ENCODE measurements at places on chromosomes 1 and 21. TPM values are rescaled to one million over a fixed set of nuclear protein-coding genes. Genes with fewer than 3 reads are reported as not detected.
A peak's percentile ranks its signal among the peaks of the same experiment; 100 is the strongest.

The TCHH gene
- not detected for total RNA-seq

DNA sequence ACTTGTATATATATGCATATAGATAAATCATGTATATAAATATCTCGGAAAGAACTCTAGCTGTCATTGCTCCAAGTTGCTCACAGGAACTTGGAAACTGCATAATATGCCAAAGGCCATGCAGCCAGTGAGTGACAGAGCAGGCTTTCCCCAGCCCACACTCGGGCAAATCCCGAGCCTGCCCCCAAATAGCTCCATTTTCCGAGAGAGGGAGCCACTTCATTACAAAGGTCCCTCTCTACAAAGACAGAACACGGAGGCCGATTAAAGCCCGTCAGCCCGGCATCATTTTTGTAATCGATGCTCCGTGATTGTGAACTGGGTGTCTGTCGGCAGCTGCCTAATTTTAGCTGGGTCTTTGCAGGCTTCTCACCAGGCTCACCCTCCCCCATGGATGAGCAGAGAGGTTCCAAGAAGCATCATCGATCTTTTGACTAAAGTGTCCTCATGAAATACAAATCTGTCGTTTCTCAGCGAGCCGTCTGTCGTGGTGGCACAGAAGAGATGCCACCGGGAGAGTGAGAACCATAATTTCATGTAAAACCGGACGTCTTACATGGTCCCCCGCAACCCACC, 663.9 kb downstream of the PTPRU start:
- no peaks in the 10 kb centered on the region for H3K4me1 ChIP-seq
- no peak overlapping the region for H3K27ac ChIP-seq
- no peak for DNase-seq
- H3K4me3 ChIP-seq: no peak overlapping the region
- peaks cover 2% of the 10 kb centered on the region for H3K27me3 ChIP-seq

GRCh38 chr1:24149866-24150233, 6.9 kb upstream of the IL22RA1 start:
- peaks cover 9% of the 10 kb centered on the region for H3K27me3 ChIP-seq
- no peak overlapping the region for H3K27ac ChIP-seq
- no peaks in the 10 kb centered on the region for H3K36me3 ChIP-seq
- peaks cover 10% of the 10 kb centered on the region for H3K4me1 ChIP-seq

DNA sequence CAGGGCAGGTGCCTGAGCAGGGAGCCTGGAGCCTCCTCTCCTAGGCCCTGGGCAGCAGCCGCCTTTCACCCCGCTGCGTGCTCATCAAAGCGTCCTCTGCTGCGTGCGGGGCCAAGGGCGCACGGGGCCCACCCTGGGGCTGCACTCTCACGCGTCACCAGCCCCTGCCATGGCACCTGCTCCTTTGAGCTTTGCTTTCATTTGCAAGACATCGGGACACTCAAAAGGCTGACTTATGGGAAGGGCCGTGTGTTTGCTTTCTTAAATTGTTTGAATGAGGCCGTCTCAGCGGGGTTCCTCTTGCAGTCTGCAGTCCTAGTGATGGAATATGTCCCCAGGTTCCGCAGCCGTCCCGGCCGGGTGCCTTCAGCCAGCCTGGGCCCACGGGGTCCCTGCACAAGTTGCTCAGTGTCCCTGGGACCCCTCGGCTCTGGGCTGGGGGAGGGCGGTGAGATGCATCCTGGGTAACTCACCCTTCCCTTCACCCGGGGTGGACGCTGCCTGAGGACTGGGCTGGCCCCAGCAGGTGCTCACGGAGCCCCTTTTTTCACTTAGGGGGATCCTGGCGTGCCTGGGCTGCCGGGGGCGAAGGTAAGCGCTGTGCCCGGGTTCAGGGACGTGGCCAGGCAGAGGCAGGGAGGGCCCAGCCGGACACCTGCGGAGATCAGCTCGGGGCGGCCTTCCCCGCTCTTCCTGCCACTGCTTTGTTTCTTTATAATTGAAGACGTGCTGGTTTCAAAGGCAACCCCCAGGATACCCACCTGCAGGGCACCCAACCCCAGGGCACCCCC, 53.1 kb downstream of the SLC19A1 start:
- no peaks in the 10 kb centered on the region for H3K27me3 ChIP-seq
- no peak overlapping the region for H3K27ac ChIP-seq
- DNase-seq: no peak

DNA sequence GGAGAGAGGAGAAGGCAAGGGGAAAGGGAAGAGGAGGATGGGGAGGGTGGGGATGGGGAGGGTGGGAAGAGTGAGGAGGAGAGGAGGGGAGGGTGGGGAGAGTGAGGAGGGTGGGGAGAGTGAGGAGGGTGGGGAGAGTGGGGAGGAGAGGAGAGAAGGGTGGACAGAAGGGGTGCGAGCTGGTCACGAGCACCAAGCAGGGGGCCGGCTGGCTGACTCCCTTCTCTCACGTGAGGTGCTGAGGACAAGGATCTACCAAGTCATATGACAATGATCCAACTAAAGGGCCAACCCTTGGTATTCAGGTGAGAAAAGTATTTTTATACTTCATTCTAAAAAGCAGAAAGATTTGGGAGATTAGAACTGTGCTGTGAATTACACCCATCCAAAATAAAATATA, 51.8 kb downstream of the COQ8A start:
- no peak overlapping the region for H3K4me3 ChIP-seq
- no peak overlapping the region for H3K27ac ChIP-seq
- H3K36me3 ChIP-seq: peaks cover 3% of the 10 kb centered on the region
- peaks cover 38% of the 10 kb centered on the region for H3K4me1 ChIP-seq
- DNase-seq: no peak

GRCh38 chr1:238306411-238306810, 415.7 kb upstream of the ZP4 start:
- DNase-seq: no peak
- no peaks in the 10 kb centered on the region for H3K4me1 ChIP-seq
- H3K27ac ChIP-seq: no peak overlapping the region
- H3K27me3 ChIP-seq: no peaks in the 10 kb centered on the region

- peak; percentile 39 for DNase-seq
- peak overlapping the region; percentile 70 for H3K4me3 ChIP-seq
- no peaks in the 10 kb centered on the region for H3K36me3 ChIP-seq
These were observed 4.6 kb downstream of the FCRLB start for GRCh38 chr1:161725908-161726472.

The NUP210L gene
- total RNA-seq: 0.10 TPM

DNA sequence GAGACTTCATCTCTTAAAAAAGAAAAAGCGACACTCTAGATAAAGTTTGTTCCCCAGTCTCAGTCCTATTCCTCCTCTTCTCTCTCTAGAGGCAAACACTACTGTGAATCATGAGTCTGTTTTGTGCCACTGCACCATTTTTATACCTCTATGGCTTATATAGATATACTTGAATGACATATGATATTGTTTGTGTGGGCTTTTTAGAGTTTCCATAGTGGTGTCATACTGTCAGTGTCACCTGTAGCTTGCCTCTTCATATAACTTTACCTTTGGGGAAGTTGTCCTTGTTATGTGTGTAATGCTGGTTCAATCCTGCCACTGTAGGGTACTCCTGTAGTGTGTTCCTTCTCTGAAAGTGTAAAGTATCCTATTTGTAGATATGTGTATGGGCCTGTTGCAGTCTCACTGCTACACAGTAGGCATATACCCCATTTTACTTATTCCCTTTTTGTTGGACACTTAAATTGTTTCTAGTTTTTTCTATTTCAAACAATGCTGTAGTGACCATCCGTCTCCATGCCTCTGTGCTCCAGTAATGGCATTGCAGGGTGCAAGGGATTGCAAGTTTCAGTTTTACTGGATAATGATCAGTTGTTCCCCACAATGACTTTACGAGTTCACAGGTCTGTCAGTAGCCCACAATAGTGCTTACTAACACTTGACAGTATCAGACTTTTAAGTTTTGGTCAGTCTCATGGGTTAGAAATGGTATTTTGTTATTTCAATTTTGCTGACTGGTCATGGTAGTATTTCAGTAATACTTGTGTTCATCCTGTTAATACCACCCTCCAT, 2.7 kb downstream of the PRMT2 start:
- peak overlapping the region; percentile 83 for H3K4me3 ChIP-seq
- peak overlapping the region; percentile 6 for H3K27ac ChIP-seq
- DNase-seq: peak; percentile 16
- peaks cover 52% of the 10 kb centered on the region for H3K4me1 ChIP-seq
- H3K27me3 ChIP-seq: no peaks in the 10 kb centered on the region

GRCh38 chr21:26715878-26716506, 129.2 kb downstream of the ADAMTS1 start:
- no peaks in the 10 kb centered on the region for H3K4me1 ChIP-seq
- no peaks in the 10 kb centered on the region for H3K36me3 ChIP-seq
- H3K27me3 ChIP-seq: peaks cover 3% of the 10 kb centered on the region
- H3K4me3 ChIP-seq: no peak overlapping the region
- H3K27ac ChIP-seq: no peak overlapping the region

DNA sequence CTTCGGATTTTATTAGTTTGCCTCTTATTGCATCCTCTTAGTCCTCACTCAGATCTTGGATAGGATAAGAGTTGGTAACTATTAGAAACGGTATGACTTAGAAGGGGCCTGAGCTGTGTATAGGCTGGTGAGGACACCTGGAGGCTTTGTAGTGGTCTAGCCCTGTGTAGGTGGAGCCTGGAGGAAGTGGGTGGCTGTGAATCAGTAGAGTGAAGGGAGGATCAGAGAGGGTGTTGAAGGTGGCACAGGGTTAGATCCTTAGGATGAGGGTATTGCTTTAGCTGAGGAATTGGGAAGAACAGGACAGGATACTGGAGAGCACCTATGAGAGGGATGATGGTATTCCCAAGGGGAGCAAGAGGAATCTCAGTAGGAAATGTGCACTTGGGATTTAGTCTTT, 5.7 kb downstream of the VANGL1 start:
- peaks cover 15% of the 10 kb centered on the region for H3K4me1 ChIP-seq
- peak overlapping the region; percentile 8 for H3K4me3 ChIP-seq
- H3K27me3 ChIP-seq: no peaks in the 10 kb centered on the region
- H3K36me3 ChIP-seq: no peaks in the 10 kb centered on the region
- no peak for DNase-seq

The MCOLN3 gene
- total RNA-seq: not detected

- H3K27me3 ChIP-seq: peaks cover 1% of the 10 kb centered on the region
- DNase-seq: no peak
- no peak within 1 kb of the TSS for H3K27ac ChIP-seq
- no peak within 1 kb of the TSS for H3K4me3 ChIP-seq
- no peaks in the 10 kb centered on the region for H3K4me1 ChIP-seq
These were observed at the start of gene CRB1 for GRCh38 chr1:197268012-197268411. Gene CRB1 (plus strand): TSS chr1:197268252. CDS start chr1:197268413, 161 bp downstream.

The DENND2C gene
- total RNA-seq: 2.2 TPM

DNA sequence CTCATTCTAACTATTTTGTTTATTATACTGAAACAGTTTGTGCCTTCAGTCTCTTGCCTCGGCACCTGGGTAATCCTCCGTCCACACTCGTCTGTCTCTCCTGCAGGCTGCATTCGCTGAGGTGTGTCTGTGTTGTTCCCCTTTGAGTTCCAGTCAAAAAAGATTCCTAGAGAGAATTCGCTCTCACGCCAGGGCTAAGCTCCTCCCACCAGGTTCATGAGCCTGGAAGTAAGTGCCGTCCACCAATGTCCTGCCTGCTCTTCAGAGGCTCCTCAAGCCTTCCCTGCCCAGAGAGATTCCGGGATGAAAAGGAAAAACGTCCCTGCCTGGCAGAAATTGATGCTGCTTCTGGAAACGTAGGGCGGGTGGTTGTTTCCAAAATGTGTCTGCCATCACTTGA, 12.9 kb downstream of the KIAA2013 start:
- no peak overlapping the region for H3K27ac ChIP-seq
- peaks cover 4% of the 10 kb centered on the region for H3K36me3 ChIP-seq
- no peak overlapping the region for H3K4me3 ChIP-seq
- no peaks in the 10 kb centered on the region for H3K27me3 ChIP-seq
- H3K4me1 ChIP-seq: peaks cover 13% of the 10 kb centered on the region
- DNase-seq: no peak

DNA sequence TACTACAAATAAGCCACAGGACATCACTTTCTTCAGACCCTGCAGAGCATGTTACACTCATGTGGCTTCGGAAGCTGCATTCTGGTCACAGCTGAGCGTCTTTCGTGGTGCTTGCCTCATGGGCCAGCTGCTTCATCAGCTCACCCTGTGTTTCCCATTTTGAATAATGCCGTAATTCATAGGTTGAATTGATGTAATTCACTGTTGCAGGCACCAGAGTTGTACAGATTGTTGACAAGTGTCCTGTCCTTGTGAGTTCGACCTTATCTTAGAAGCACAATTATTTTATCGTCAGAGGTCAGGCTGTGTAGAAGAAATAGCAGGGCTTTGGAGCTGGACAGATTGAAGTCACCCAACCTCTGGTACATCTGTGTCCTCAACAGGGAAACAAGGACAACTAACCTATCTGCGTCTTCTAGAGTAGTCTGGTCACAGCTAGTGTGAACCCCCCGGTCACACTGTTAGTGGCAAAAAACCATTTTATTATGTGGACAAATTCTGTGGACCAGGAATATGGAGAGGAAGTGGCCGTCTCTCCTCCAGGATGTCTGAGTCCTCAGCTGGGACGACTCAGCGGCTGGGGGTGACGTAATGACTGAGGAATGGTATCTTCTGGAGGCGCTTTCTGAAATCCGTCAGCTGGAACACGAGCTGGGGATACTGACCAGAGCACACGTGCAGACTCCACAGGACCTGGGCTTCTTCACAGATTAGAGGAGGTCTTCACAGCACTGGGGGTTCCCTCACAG, 17.8 kb downstream of the PKNOX1 start:
- no peaks in the 10 kb centered on the region for H3K27me3 ChIP-seq
- H3K4me3 ChIP-seq: no peak overlapping the region

- peak overlapping the region; percentile 96 for H3K27ac ChIP-seq
- peaks cover 5% of the 10 kb centered on the region for H3K36me3 ChIP-seq
- peak overlapping the region; percentile 99 for H3K4me3 ChIP-seq
These were observed 16.3 kb upstream of the ATP5PO start for GRCh38 chr21:33931799-33932390.

GRCh38 chr1:227330279-227331076, 12.2 kb upstream of the CDC42BPA start:
- H3K4me3 ChIP-seq: no peak overlapping the region
- H3K36me3 ChIP-seq: no peaks in the 10 kb centered on the region
- DNase-seq: no peak
- H3K4me1 ChIP-seq: no peaks in the 10 kb centered on the region
- H3K27ac ChIP-seq: no peak overlapping the region
- no peaks in the 10 kb centered on the region for H3K27me3 ChIP-seq

The LCE3D gene
- total RNA-seq: not detected

DNA sequence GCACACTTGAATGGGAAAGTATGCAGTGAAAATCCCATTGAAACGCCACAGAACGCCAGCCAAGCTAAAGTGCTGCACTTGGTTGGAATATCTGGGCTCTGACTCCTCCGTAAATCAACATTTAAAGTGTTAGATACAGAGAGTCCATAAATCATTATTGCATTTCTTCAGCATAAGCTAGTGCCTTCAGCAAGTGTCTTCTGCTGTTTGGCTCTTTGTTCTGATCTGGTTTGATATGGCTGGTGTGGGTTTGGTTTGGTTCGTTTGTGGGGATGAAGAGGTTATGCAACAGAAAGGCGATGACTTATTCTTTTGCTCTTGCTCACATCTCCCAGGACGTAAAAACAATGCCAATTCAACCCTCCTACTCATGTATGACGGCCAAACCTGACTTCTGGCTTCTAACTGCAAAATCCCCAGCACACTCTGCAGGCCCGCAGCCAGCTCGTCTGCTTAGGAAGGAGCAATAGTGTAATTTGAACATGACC, 121.8 kb upstream of the ERG start:
- H3K27me3 ChIP-seq: no peaks in the 10 kb centered on the region
- H3K4me1 ChIP-seq: no peaks in the 10 kb centered on the region
- no peaks in the 10 kb centered on the region for H3K36me3 ChIP-seq
- no peak for DNase-seq
- H3K4me3 ChIP-seq: no peak overlapping the region

The HS2ST1 gene
- total RNA-seq: 12.3 TPM

GRCh38 chr1:214377485-214377884, 96.5 kb downstream of the SMYD2 start:
- no peak overlapping the region for H3K27ac ChIP-seq
- no peaks in the 10 kb centered on the region for H3K36me3 ChIP-seq
- H3K4me3 ChIP-seq: no peak overlapping the region
- DNase-seq: no peak
- no peaks in the 10 kb centered on the region for H3K27me3 ChIP-seq
- no peaks in the 10 kb centered on the region for H3K4me1 ChIP-seq

The LYPD8 gene
- total RNA-seq: not detected

The NCAM2 gene
- not detected for total RNA-seq
